ENCODE measurements at places on chromosomes 2 and 18. TPM values are rescaled to one million over a fixed set of nuclear protein-coding genes. Genes with fewer than 3 reads are reported as not detected.

GRCh38 chr2:32456808-32457207 is 100.0 kb downstream of the BIRC6 start:
- DNase-seq, result no peak

- no peak for DNase-seq
Observed at GRCh38 chr2:138534791-138535190, 33.2 kb downstream of the SPOPL start.

- no peak for DNase-seq
Observed at GRCh38 chr2:179024445-179024844, 25.5 kb downstream of the CCDC141 start.

DNA sequence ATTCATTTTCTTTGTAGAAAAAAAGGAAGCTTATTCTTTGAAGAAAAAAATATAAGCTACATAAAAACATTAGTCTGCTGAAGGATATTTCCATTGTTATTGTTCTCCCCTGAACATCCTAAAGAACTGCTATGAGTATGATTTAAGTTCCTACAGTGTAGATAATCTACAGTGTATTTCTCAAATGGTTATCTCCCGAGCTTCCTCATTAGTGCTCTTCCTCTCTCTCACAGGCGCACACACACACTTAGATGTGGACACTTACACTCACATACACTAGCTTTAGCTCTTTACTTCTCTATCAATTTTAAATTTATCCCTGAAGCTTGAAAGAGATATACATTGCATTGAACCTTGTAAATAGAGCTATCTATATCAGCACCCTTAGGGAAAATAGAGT is 681.0 kb downstream of the KCNJ3 start:
- no peak for DNase-seq

GRCh38 chr2:240689975-240690374 is 1.7 kb upstream of the AQP12A start:
- no peak for DNase-seq

DNA sequence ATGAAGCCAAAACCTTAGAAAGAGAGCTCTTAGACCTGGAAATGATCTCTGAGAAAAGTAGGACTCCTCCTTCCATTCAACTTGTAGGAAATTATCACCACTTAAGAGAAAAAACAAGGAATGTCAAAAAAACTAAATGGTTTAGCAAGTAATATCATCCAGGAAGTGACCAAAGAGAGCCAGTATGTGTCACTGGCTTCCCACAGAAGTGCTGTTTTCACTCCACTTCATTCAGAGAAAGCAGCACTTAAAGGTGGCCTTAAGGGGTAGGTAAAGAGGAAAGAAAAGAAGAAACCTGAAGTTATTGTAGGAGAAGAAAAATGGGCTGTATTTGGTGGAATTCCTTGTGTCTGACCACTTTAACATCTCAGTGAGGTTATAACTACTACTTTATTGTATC is 414.4 kb upstream of the ETAA1 start:
- DNase-seq, result no peak

- no peak for DNase-seq
Observed at GRCh38 chr2:201972621-201973255, 60.9 kb upstream of the FZD7 start.

The TMEM178A gene
- polyA plus RNA-seq, result 0.44 TPM

The PMAIP1 gene
- polyA plus RNA-seq, result 1.8 TPM

The RTKN gene
- 3.1 TPM for polyA plus RNA-seq

The PTH2R gene
- polyA plus RNA-seq, result not detected

The SNORC gene
- polyA plus RNA-seq, result 0.64 TPM

Data from psoas muscle (tissue), 8 donors.